ENCODE measurements at places on chromosomes 3 and 15.
A peak's percentile ranks its signal among the peaks of the same experiment; 100 is the strongest.

DNA sequence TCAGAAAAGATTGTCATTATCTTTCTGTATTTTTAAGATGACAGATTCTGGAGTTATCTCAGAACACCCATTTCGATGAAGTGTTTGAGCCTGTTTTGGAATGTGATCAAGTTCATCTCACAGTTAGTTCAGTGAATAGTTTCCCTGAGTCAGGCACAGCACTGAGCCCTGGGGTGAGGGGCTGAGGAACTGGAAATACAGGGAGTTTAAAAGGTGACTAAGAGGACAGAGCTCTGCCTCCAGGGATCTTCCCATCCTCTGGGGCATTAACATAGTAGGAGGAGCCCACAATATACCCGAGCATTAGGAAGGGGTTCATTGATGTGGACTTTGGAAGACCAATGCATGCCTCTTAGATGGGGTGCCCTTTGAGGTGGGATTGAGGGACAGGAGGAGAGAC lies 355.1 kb downstream of the CLSTN2 start:
- no peak for DNase-seq

DNA sequence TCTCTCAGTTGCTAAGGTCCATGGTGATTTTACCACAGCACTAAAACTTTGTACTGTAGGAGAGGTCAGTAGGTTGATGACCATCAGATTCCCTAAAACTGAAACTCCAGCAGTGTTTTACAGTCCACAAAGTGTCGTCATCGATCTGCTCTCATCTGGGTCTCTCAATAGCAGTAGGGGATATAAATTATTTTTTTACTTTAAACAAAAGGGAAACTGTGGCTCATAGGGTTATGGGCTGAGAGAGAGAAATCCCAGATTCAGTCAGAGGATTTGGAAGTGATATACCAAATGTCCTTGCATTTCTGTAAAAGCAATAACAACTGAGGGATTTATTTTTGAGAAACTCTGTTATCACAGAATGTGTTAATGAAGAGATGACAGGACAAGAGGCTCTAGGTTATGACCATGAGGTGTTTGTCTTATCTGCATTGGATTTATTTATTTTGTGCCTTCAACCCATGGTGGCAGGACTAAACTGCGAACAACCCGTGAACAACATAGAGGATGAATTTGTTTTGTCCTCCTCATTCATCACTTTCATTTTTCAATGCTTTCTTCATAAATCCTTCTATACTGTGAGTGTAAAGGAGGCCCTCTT lies 869.7 kb downstream of the OTOL1 start:
- DNase-seq: no peak

DNA sequence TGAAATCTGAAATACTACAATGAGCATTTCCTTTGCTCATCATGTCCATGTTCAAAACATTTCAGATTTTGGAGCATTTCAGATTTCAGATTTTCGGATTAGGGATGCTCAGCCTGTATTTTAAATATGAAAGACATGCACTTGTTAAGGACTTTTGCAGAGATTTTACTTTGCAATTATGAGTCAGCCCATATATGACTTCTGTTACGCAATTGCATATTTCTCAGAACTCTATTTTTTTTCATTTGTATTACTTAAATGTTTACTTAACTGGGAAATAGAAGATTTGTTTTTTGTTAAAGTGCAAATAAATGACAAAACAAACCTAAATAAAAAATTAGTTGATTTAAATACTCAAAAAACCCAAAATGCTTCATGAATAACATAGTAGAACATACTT lies 376.2 kb downstream of the ZBTB20 start:
- no peak for DNase-seq

GRCh38 chr3:133831966-133832801 lies 26.6 kb downstream of the SRPRB start:
- DNase-seq: no peak

- no peak for DNase-seq
These were observed 1001.1 kb upstream of the NR2F2 start for GRCh38 chr15:95329362-95329761.

GRCh38 chr15:71133747-71134472 lies 18.6 kb downstream of the THSD4 start:
- no peak for DNase-seq

DNA sequence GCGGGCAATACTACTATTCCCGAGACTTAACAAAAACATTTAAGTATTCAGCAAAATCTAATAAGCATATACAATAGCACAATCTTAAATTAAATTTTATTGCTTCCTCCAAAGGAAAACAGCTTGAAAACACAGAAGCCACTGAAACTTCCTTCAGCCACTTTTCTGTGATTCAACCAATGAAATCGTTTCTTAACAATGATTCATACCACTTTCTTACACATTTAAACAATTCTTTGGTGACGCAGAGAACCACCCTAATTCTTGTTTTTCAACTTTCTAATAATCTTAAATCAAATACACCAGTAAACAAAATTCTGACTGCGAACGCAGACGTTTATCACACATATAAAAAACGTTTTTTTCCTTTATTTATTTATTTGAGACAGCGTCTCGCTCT lies 4.1 kb downstream of the TJP1 start:
- no peak for DNase-seq

GRCh38 chr3:42730294-42730693 lies 27.7 kb upstream of the HHATL start:
- no peak for DNase-seq

GRCh38 chr3:152556731-152557254 lies 278.1 kb upstream of the P2RY1 start:
- no peak for DNase-seq

- DNase-seq: no peak
These were observed 157.9 kb upstream of the SLC2A2 start for GRCh38 chr3:171184372-171184771.

GRCh38 chr3:174937478-174937877 lies 78.3 kb downstream of the NAALADL2 start:
- no peak for DNase-seq

GRCh38 chr3:120742849-120743365 lies 363 bp downstream of the GTF2E1 start:
- no peak for DNase-seq

GRCh38 chr15:77584201-77584600 lies 48.5 kb downstream of the LINGO1 start:
- DNase-seq: no peak

- DNase-seq: no peak
These were observed 94.0 kb downstream of the GTPBP8 start for GRCh38 chr3:113084777-113085176.

DNA sequence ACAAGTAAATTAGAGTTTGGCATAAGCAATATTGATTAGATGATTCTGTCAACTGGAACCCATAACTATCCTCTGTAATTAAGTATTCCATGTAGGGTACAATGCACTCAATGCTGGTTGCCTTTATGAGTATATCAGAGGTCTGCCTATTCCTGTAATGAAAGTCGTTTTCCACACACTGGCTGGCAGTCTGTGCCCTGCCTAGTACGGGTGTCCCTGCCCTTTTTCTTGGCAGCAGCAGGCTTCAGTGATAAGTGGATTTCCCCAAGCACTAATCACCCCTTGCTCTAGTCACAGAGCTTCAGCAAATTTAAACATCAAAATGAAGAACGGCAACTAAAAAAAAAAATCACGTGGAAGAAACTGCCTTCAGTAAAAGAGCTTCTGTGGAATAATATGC lies 294.8 kb upstream of the STT3B start:
- DNase-seq: no peak

DNA sequence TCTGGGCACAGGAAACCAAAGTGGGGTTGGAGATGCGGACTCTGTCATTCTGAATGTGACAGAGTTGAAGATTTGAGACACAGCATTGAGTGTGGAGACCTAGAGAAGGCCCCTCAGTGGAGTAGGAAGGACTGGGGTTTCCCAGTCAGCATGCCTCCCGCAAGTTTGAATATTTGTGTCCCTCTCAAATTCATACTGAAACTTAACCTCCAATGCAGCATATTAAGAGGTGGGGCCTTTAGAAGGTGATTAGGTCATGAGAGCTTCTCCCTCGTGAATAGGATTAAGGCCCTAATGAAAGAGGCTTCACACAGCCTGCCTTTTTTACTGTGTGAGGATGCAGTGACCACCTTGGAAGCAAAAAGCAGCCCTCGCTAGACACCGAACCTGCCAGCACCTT lies 8.0 kb downstream of the HDDC3 start:
- no peak for DNase-seq

DNA sequence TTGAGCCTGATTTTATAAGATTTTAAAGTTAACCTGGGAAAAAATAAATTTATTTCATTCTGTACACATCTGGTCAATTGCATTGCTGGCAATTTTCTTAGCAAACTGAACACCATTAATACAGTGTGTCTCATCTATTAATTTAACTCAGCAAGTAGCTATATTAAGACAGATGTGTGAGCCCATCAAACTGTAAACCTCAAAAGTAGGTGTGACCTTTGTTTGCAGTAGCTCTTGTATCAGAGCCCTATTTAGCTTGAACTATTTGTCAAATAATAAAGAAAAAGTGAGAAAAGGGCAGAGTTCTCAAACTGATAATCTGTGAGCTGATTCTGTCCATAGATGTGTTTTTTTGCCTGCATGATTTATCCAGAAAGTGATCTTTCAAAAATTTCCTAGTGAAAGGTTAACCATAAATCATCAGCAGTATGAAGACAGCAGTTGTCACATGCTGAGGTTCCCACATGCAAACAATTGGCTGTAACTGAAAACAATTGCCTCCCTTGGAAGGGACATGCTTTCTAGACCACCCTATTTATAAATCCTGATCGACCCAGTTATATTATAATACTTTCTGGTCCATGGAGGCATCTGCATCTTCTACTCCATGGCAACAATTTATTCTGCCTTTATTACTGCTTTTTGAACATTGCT lies 646.5 kb downstream of the NSUN3 start:
- DNase-seq: no peak

DNA sequence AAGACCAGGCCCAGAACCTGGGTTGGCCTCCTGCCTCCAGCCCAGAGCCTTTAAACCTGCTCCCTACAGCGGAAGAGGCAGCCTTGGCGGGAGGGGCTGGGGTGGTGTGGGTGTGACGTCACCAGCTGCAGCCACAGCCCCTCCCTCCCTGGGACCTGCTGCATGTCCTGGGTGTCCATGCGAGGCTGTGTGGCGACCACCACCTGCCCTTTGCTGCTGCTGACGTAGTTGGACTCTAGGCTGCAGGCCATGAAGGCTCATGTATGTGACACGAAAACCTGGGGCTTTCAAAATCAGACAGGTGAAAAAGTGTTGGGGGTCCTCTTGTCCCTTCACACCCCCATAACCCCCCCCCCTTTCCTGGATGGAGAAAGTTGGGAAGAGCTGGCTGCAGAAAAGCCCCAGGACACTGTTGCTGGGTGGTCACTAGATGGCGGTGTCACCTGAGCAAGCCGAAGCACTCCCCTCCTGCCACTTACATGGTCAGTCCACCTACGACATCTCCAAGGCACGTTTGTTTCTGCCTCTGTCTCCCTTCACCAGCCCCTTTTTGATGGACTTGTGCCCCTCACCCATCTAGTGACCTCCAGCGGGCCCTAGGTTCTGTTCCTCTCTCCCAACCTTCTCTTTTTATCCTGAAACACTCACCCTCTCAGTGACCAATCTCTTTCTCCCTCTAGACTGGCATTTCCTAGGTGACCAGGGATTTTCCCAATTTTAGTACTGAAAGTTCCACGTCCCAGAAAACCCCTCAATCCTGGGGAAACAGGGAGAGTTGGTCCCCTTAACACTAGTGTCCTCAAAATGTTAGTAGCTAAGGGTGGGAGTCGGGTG lies 35.2 kb downstream of the SLC6A20 start:
- DNase-seq: peak; percentile 63

DNA sequence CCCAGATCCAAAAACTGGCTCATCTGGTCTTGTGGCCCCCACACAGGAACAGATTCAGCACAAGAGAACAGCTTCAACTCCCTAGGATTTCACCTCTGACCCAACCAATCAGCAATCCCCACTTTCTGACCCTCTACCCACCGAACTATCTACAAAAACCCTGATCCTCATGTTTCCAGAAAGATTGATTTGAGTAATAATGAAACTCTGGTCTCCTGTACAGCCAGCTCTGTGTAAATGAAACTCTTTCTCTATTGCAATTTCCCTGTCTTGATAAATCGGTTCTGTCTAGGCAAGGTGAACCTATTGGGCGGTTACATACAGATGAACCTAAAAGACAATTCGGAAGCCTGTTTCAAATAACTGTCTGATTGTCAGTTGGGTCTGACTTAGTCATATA lies 847.6 kb upstream of the ALCAM start:
- DNase-seq: peak; percentile 39

- DNase-seq: peak; percentile 49
These were observed 597 bp downstream of the P2RY12 start for GRCh38 chr3:151383956-151384355.

DNA sequence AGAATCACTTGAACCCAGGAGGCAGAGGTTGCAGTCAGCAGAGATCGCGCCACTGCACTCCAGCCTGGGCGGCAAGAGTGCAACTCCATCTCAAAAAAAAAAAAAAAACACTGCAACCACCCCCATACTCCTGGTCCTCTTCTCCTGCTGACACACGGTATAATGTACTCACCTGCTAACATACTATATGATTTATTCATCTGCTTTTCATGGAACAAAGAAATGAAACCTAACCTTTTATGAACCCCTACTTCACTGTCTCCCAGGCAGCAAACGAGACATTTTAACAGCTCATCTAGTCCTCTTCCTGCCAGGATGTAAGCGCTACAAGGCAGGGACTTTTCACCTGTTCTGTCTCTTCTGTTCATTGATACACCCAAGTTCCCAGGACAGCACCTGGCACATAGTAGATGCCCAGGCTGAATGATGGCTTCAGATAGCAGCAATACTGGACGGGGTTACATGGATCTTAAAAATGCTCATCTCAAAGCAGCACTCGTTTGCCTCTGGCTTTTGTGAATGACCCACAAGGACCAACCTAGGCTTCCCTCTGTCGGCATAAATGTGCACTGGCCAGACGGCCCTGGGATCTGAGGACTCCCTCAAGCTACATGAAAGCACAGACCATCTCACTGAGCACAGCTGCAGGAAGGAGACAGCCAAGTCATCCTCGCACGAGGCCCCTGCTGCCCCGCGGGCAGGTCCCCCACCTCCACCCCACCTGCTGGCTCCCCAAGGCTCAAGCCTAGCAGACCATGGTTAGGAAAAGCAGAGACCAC lies 20.3 kb downstream of the XXYLT1 start:
- peak; percentile 31 for DNase-seq

DNA sequence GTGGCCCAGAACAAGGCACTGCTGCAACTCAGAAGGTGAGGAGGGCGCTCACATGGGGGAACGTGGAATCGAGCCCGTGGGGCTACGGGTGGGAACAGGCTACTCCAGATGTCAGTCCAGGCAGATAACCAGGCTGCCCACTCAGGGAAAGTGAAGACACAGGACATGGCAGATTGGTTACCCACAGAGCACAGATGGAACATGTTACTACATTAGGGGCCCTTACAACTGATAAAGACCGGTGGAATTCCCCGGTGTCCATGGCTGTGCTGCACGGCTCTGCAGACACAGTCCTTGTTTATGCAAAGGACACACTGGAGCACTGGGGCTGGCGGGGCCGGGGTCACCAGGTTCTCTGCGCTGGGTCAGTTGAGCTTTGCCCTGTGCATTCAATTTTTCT lies 36.9 kb downstream of the PCSK6 start:
- DNase-seq: no peak

GRCh38 chr3:33919312-33920120 lies 121.1 kb downstream of the PDCD6IP start:
- DNase-seq: no peak

Data from B cell (primary cell).